ENCODE measurements at places on chromosomes 7 and 10. TPM values are rescaled to one million over a fixed set of nuclear protein-coding genes. Genes with fewer than 3 reads are reported as not detected.

Gene CACNA2D1
- total RNA-seq = 113 TPM

Gene HOXA5
- total RNA-seq = 5.8 TPM

Gene LBX1
- not detected for total RNA-seq

- DNase-seq = no peak
These were observed 31.3 kb downstream of the KIN start for GRCh38 chr10:7756360-7756992.

DNA sequence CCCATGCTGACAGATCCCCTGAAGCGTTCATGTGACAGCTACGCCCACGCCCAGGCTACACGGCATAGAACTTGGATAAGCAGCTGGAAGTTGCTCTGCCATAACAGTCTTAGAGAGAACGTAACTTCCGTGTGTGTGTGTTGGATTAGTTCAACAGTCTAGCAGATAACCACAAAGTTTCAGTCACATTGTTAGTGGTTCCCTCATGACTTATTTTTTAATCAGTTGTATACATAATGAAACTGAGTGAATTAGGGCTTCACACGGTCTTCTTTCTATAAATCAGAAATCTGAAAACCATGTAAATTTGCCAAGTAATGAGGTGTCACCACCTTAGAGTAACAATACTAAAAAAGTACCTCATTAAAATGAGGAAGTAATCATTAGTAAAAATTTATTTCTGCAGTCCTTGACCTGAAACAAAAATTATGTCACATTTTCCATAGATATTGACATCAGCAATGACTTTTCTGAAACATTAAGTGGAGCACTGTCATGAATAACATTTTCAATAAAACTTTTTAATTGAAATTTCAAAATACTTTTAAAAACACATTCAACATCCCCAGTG is 21.7 kb upstream of the MACC1 start:
- no peak for DNase-seq

- peak; percentile 79 for DNase-seq
These were observed 1.9 kb upstream of the INSYN2A start for GRCh38 chr10:127198307-127198706.

- peak; percentile 56 for DNase-seq
These were observed 17.5 kb downstream of the ACTA2 start for GRCh38 chr10:88934900-88935672.

DNA sequence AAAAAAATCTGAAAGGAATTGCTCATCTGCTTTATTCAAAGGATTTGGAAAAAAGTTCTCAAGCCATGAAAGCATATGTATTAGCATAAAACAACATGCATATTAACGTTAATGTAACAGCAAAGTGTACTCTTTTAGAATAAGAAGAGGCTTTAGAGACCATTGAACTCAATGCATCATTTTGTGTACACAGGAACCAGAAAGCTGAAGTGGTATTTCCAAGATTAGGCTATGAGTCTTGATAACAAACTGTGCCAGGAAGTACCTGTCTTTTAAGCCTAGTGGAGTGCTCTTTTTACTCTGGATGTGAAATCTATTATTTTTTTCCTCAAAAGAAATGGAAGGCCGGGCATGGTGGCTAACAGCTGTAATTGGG is 164.2 kb downstream of the THSD7A start:
- DNase-seq = no peak

DNA sequence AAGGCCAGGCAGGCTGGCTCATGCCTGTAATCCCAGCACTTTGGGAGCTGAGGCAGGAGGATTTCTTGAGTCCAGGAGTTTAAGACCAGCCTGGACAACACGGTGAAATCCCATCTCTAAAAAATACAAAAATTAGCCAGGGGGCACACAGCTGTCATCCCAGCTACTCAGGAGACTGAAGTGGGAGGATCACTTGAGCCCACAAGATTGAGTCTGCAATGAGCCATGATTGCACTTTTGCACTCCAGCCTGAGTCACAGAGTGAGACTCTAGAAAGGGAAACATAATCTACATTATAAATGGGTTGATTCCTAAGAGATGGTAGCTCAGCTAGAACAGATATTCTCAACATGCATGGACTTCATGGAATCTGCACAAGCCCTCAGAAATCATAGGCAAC is 6.3 kb upstream of the LIPF start:
- no peak for DNase-seq

- no peak for DNase-seq
These were observed 104.3 kb downstream of the KCNMA1 start for GRCh38 chr10:77533146-77533886.

GRCh38 chr10:17179002-17179401 is 22.5 kb downstream of the TRDMT1 start:
- no peak for DNase-seq
